ENCODE measurements at places on chromosomes 7 and 10.

DNA sequence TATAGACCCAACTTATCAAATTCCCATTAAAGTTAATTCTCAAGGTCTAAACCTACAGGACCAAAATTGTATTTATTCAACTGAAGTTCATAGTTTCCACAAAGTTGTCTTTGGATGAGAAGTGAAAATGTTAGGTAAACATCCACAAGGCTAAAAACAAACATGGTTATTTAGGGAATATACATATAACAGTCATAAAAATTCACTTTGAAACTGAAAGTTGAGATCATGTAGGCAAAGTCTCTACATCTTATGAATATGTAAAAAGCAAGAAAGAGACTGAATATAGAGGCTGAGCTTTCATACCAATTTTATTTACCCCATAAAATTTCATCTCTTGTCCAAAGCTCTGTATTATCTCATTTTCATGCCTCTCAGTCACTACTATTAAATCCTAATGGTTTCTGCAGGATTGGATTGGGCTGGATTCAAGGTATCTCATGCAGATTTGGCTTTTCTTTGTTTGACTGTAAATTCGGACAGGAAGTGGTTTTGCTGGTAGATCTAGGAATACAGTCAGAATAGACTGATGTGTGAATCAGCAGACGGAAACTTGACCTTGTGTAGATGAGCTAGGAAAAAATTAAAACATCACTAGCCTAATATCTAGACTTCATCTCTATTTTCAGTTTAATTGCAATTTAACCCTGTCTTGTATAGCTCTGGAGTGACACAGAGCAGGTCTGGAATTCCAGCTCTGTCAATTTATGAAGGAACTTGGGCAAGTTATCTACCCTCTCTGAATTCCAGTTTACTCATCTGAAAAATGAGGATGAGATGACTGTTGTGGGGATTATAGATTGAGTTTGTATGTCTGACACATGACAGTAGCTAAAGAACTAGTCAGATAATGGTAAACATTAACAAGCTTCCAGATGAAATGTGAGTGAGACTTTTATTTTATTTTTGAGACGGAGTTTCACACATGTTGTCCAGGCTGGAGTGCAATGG lies 27.3 kb upstream of the SKAP2 start:
- no peak for DNase-seq

GRCh38 chr7:1176891-1177373 lies 16.9 kb upstream of the ZFAND2A start:
- DNase-seq: no peak

DNA sequence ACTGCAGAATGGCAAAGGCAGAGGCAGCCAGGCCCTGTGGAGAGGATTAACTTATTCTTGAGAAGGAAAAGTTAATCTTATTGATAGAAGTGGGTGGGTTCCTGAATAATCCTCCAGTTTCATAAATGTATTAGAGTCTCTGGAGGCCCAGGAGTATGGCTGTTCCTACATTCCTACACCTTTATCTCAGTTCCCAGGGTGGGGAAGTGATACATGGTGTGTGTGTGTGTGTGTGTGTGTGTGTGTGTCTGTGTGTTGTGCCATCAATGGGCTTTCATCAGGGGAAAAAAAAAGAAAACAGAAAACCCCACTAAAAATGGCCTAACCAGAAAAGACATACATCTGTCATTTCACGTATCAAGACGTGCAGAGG lies 22.0 kb upstream of the GSDME start:
- no peak for DNase-seq

DNA sequence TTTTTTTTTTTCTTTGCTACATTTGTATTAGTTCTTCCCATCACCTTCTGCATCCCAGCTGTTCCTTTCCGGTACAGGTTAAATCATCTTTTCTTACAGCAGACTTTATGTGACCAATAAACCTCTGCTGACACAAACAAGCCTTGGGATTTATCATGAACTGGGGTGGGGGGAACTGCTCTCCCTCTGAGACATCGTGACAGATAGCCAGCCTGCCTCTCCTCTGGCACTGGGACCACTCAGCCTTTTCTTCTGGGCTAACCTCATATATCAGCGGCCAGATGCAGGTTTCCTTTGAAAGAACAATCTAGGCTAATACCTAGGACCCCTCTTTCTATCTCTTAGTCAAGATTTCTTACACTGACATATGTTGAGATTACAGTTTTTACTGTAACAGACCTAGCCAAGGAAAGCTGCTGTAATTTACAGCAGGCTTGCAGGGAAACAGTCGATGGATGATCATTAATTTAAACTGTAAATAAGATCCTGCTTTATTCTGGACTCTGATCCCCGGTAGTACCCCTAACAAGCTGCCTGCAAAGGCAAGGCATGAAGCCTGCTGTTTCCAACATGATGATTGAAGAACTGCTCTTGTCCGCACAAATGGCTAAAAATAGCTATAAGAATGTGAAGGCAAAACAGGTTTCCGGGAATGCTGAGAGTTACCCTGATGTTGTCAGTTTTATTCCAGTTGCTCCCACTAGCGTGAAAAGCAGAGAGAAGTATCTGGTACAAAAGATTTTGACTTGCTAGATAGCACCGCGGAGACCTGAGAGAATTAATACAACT lies 338.7 kb downstream of the SORCS1 start:
- no peak for DNase-seq
